Suppressor macrophage (primary cell): ENCODE measurements at places on chromosomes 13 and 19.

DNA sequence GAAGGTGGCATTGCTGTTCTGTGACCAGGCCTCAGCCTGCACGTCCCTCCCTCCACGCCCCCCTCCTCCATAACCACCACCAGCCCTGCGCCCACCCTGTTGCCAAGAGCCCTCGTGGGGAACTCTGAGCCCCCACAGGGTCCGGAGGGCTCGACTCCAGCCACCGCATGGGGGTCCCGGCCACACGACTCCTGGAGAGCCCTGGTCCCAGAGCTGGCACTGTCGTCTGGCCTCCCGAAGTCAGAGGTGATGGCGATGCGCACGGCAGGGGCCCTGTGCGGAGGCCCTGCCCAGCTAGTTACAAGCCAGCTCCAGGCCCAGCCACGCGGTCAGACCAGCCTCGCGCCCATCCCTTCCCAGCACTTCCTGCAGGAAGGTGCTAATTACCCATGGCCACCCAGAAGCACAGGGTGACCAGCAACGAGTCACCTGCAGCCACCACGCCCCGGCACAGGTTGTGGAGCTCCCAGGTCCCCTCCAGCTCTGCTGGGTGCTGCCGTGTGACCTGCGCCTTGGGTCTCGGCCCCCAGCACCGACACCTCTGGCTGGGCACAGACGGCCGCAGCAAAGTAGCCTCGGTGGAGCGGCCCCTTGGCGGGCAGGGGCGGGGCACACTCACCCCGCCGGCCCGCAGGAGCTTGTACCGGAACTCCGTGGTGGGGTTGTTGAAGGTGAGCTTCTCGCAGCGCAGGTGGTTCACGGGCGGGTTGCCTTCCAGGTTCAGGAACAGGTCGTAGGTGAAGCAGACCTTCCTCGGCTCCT is 49.6 kb downstream of the MLLT1 start:
- no peak for DNase-seq

DNA sequence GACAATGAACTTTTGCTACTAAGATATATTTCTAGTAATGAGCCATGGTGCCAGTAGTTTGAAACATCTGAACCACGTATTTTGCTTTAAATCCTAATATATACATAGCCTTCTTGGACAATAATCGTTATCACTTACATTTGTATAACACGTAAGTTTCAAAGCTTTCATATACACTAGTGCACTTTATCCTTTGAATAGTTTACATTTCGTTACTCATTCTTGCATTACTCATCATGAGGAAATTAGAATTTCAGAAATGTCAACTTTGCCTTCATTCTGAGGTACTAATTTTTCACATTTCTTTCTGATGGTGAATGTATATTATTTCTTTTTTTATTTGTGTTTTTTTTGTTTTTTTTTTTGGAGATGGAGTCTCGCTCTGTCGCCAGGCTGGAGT is 5.8 kb downstream of the KBTBD7 start:
- DNase-seq: no peak

DNA sequence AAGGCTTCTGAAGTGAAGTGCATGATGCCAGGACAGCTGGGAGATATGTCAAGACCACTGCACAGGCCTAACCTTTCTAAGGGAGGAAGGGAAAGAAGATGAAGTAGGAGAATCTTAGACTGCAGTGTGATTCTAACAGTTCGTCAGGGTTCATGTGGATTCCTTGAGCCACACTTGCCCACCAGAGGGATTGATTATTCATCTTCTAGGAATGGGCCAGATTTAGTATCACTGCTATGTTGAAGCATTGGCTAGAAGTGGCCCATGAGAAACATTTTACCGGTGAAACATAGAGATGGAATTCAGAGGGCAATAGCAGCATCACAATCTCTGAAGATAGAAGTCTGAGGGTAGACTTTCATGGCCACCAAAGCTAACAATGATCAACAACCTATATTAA is 550.8 kb upstream of the SLITRK1 start:
- DNase-seq: no peak

- no peak for DNase-seq
These were observed 9.0 kb upstream of the IPO5 start for GRCh38 chr13:97944396-97945029.

- no peak for DNase-seq
These were observed 11.3 kb downstream of the HNRNPM start for GRCh38 chr19:8456064-8456463.

- DNase-seq: no peak
These were observed 35.6 kb upstream of the PEPD start for GRCh38 chr19:33557196-33557595.

DNA sequence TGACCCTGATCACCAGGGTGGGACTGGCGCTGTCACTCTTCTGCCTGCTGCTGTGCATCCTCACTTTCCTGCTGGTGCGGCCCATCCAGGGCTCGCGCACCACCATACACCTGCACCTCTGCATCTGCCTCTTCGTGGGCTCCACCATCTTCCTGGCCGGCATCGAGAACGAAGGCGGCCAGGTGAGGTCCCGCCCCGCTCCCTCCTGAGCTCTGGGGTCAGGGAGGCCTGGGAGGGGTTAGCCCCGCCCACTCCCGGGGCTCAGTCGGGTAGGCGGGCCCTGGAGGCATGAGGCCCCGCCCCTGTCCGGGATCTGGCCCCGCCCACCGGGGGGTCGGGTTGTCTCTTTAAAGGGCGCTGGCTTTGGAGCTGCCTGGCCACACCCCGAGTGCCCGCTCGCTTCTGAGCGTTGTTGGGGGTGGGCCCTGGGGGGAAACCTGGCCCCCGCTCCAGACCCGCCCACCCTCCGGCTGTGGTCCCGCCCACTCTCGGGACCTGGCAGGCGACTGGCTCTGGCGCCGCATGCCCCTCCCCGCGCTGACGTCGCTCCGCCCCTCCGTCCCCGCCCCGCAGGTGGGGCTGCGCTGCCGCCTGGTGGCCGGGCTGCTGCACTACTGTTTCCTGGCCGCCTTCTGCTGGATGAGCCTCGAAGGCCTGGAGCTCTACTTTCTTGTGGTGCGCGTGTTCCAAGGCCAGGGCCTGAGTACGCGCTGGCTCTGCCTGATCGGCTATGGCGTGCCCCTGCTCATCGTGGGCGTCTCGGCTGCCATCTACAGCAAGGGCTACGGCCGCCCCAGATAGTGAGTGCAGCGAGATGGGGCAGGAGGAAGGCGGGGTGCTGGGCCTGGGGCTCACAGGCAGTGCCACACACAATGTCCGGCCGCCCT is 13.1 kb downstream of the DDX39A start:
- DNase-seq: peak; percentile 91

GRCh38 chr13:111925146-111925875 is 141.6 kb upstream of the SOX1 start:
- DNase-seq: no peak

DNA sequence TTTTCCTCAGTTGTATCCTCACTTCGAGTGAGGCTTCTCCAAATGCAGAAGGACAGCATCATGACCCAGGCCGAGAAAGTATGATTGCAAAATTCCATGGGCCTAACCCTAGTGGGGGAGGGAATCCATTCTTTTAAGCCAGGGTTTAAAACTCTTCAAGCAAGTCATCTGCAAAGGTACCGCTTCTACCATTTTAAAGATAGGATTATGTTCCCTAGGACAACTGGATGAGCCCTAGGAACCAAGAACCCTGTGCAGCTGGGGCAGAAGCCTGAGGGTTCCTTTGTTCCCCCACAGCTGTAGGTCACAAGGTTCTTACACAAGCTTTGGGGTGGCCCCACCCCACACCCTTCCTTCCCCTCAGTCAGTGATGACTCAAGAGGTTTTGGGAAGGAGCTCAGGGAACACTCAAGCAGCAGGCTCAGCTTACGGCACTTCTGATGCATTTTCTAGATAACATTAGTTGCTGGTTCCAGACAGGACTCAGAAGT is 13.5 kb downstream of the ARL11 start:
- DNase-seq: peak; percentile 92

- DNase-seq: no peak
These were observed 13.0 kb downstream of the SLC7A10 start for GRCh38 chr19:33212436-33213172.

DNA sequence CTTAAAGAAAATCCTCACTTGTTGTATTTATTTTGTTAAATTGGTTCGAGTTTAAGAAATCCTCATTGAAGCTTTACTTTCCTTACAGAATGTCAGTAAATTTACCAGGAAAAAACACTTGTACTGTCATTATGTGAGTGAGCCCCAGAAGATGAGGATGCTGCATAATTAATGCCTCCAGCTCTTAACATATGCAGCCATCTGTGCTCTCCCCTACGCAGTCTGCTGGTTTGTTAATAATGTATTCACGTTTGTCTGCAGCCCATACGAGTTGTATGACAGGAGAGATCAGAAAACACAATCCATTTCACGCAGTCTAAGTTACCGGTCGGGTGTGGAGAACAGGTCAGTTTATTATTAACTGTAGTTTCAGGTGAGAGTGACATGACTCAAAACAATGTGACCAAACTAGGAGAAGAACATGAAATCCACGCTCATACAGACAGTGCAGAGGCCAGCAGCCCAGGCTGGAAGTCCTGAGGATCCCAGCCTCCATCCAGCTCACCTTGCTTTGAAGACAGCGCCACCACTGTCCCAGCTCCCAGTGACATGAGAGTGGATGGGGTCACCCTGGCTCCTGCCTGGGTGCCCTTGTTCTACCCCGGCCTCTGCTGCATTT is 19.8 kb upstream of the ATP11A start:
- DNase-seq: no peak

DNA sequence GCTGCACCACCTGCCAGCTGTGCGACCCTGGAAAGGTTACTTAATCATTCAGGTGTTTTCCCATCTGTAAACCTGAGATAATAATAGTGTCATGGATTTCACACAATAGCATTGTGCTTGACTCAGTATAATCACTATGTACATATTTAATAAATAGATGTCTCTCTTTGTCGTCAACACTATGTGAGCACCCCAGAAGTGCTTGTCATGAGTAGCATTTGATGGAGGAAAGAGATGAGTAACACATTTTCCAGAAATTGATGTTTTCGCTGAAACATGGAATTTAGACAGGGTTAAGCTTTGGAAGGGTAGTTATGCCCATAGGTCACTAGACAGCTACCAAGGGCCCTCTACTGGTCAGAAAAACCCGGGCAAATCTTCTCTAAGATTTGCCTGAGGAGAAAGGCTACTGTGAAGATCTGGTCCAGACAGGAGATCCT is 9.5 kb upstream of the MBNL2 start:
- peak; percentile 45 for DNase-seq

GRCh38 chr13:38321654-38322053 is 28.0 kb upstream of the UFM1 start:
- no peak for DNase-seq

DNA sequence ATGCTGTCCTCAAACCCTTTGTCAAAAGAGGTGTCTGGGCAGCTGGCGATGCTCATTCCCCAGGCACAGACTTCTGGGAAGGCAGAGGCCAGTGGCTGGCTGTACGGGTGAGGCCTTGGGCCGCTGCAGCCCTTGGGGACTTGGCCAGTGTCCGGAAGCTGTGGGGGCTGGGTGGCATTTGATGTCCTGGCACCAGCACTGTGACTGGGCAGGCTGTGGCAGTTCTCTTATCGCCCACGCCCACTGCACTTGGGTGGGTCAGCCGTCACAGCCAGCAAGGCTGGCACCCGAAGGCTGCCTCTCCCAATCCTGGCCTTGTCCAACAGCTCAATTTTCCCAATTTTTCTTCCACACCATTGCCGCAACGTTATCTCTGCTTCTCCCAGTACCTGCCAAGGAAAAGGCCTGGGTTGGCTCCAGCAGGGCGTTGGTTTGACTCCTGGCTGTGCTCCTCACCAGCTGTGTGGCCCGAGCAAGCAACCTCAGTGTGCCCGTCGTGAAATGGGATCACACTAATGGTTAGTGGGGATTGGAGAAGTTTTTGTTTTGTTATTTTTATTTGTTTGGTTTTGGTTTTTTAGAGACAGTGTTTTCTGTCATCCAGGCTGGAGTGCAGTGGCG is 12.7 kb upstream of the SLC44A2 start:
- no peak for DNase-seq

GRCh38 chr13:21061029-21061763 is at the start of gene LATS2:
TSS of gene LATS2 (minus strand) at chr13:21061586. CDS start at chr13:21046026, 15,560 bp downstream.
- DNase-seq: peak; percentile 96

DNA sequence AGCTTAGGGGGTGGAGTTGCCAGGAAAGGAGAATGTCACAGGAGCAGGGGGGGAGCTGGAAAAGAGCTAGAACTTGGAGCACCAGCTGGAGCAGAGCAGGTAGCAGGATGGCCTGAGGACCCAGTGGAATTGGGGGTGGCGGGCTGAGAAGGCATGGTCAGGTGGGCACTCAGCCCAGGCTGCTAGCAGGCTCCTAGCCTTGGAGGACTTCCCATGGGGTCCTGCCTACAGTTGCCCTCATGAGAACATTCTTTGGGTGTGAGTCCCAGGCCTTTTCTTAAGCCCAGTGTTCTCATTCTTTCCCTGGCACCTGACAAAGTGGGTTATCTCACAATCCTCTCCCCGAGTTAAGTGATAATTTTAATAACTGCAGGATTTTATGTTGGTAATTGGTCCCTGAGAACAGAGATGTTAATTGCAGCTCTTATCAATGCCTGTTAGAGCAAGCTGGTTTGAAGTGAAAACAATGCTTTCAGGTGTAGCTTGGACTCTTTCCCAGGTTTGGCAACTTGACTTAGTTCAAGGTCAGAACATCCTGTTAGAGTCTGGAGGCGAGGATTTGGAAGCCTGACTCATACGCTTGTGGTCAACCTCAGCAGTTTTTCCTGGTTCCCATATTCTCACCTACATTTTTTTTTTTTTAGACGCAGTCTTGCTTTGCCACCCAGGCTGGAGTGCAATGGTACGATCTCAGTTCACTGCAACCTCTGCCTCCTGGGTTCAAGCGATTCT is 18.1 kb upstream of the OLFM4 start:
- no peak for DNase-seq

DNA sequence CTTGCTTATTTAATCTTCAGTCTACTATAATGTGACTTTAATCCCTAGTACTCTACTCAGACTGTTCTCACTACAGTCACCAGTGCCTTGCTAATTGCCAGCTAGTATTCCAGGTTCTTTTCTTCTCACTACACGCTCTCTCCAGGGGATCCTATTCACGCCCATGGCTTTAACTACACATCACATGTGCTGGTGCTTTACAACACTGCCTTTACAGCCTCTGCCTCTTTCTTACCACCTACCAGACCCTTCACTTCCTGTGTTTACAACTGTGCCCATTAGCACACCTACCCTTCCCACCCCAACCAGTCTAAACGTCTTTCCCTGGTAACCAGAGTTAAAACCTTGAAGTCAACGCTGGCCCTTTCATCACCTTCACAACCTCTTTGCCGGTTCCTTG is 249.5 kb downstream of the DNAJC15 start:
- DNase-seq: no peak

GRCh38 chr13:21938636-21939035 is 267.8 kb downstream of the FGF9 start:
- no peak for DNase-seq

DNA sequence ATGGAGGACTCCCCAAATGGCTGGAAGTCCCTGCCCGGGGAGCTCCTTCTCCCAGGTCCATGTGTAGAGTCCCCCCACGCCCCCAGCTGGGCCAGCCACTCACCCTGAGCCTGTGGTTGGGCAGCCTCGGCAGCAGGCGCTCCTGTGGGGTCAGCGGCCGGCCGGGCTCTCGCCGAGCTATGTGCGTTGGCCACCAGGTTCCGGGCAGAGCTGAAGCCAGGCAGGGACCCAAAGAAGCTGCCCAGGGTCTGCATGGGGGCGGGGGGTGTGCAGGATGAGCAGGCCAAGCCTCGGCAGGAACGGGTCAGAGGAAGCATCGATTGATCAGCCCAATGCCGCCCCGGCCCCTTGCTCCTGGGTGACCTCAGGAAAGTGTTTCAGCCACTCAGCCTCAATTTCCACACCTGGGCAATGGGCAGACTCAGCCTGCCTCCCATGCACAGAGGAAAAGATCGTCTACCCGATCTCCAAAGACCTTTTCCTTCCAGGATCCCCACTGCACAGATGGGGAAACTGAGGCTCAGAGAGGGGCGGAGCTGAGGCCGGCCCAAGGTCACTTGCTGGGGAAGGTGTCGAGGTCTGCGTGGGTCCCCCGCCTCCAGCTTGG is 732 bp downstream of the PLIN4 start:
- DNase-seq: no peak
